Astrocyte of the spinal cord (primary cell): ENCODE measurements at places on chromosomes 12 and 14.

GRCh38 chr12:47747596-47748506, 10.8 kb downstream of the RAPGEF3 start:
- DNase-seq: no peak

DNA sequence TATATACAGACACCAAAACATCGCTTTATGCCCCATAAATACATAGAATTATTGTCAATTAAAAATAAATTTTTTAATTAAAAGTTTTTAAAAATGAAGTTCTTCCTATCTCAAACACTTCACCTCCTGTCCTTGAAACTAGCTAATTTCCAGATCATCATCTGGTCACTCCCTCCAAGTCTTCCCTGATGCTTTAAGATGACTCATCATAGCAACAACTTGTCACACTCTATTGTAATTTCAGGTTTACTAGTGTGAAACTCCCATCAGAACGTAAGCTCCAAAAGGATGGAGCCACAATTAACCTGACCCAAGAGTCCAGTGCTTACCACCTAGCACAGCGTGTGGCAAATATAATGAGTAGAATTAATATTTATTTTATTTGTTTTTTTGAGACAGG, 16.3 kb downstream of the GXYLT1 start:
- peak; percentile 31 for DNase-seq

DNA sequence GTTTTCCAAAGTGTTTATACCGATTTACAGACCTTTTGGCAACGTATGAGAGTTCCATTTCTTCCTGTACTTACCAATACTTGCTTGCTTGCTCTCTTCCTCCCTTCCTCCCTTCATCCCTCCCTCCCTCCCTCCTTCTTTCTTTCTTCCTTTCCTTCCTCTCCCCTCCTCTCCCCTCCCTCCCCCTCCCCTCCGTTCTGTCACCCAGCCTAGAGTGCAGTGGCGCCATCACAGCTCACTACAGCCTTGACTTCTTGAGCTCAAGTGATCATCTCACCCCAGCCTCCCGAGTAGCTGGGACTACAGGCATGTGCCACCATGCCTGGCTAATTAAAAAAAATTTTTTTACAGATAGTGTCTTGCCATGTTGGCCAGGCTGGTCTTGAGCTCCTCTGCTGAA, 40.4 kb downstream of the DIP2B start:
- DNase-seq: no peak

- DNase-seq: peak; percentile 5
Measured at GRCh38 chr12:48454667-48455066, 17.7 kb upstream of the ANP32D start.

DNA sequence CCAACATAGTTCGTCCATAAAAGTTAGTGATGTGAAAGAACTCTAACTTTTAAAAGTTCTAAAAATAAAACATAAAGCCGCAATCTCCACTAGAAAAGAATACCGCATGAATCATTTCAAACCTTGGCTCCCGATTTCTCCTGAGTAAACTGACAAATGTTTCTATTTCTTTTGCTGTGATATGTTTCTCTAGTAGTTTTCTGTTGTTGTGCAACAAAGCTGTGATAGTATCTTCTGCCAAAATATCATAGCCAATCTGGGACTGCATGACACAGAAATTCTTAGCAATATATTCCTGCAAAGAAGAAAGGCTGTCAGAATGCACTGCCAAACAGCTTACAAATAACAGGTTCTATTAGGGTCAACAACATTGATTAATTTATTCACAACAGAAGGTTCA, 174.0 kb downstream of the ITPR2 start:
- DNase-seq: no peak

DNA sequence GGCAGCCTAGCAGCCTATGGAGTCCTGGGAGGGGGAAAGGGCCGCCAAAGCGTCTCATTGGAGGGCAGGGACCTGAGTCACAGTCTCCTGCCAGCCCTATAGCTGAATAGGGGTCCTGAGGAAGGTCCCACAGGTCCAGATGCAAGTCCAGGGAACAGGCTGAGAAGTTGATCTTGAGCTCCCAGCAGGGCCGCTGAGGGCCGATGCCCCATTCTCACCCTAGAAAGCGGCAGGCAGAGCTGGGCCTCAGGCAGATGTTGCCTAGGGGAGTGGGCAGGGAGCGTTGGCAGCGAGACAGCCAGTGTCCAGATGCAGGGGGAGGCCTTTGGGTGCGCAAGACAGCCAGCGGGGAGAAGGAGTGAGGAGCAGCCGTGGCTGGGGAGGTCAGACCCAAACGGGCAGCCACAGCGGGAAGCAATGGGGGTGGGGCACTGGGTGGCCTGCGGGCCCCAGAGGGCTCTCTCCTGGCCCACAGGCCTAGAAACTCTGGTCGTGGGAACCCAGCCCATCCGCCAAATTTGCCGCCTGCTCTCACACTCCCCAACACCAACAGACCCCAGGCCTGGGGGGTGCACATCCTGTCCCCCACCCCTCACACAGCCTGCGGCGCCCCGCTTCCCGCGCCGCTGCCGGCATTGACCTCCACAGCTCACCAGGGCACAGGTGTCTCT, 1.1 kb downstream of the HDAC7 start:
- peak; percentile 32 for DNase-seq

DNA sequence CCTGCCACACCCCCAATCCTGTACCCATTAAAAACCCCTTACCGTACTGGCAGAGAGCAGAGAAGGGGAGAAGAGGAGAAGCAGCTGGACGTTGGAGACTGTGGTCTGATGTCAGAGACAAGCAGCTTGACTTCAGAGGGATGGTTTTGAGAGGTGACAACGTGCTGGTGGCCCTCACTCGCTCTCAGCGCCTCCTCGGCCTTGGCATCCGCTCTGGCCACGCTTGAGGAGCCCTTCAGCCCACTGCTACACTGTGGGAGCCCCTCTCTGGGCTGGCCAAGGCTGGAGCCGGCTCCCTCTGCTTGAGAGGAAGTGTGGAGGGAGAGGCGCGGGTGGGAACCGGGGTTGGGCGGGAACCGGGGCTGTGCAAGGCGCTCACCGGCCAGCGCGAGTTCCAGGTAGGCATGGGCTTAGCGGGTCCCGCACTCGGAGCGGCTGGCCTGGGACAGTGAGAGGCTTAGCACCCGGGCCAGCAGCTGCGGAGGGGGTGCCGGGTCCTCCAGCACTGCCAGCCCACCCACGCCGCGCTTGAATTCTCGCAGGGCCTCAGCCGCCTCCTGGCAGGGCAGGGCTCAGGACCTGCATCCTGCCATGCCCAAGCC, 67.6 kb upstream of the PPP4R3A start:
- DNase-seq: no peak

DNA sequence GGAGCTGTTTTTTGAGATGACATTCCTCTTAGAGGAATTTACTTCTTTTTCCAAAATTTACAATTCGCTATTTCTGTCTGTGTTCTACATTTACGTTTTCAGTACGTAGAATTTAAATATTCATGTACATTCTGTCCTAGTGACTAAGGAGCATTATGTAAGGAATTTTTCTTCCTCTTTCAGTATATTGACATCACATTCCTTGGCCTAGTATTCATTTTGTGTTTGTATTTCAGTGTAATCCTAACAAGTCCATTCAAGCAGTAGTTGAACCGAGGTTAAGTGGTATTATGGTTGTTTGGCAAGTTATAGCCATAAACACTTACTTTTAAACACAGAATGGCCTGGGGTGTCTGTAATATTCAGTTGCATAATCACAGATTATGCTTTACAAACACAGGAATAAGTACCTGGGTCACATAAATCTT, 465.2 kb downstream of the PCNX1 start:
- DNase-seq: peak; percentile 85

DNA sequence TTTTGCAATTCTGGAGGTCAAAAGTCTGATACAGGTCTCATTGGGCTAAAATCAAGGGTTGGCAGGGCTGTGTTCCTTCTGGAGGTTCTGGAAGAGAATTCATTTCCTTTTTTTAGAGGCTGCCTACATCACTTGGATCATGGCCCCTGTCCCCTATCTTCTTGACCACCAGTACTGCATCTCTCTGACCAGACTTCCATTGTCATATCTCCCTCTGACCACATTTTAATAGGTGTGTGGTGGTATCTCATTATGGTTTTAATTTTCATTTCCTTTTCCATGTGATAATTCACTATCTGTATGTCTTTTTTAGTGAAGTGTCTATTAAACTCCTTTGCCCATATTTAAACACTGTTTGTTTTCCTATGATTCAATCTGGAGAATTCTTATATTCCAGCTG, 215.2 kb upstream of the OTX2 start:
- no peak for DNase-seq

GRCh38 chr12:59977779-59978178, 381.9 kb downstream of the SLC16A7 start:
- DNase-seq: no peak

DNA sequence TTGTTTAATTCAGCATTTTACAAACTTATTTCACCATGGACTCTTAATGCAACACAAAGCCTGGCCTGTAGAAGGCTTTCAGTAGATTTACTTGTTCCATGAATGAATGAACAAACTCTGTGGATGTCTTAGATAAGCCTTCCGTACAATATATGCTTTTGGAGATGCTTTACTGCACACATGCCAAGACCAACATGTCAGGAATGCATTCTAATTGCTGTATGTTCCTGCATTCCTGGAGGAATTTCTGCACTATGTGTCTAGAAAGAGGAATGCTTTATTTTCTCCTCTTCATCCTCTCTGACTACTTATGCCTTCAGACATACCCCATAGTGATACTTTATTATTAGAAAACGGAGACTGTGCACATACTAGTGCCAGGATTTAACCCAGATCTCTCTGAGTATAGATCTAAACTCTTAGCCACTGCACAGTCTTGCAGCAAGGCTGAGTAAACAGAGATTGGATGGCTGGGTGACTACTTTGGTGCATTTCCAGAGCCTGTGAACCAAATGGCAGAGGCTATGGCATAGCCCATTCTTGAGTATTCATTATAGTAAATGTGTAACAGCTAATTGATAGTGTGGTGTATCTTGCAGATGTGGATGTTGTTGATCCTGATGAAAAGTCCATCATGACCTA, 108.2 kb downstream of the SYNE2 start:
- DNase-seq: peak; percentile 48

- peak; percentile 36 for DNase-seq
Measured at GRCh38 chr14:61420326-61420725, 98.9 kb downstream of the PRKCH start.

DNA sequence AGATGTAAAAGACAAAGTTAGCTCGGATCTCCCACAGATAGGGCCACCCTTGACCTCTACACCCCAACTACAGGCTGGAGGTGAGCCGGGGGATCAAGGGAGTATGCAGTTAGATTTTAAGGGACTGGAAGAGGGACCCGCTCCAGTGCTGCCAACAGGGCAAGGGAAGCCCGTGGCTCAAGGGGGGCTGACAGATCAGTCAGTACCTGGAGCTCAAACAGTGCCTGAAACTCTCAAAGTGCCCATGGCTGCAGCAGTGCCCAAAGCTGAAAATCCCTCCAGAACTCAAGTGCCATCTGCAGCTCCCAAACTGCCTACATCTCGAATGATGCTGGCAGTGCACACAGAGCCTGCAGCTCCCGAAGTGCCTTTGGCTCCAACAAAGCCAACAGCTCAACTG, 10.4 kb downstream of the NYNRIN start:
- DNase-seq: no peak

- DNase-seq: no peak
Measured at GRCh38 chr12:56785141-56785865, 22.2 kb downstream of the HSD17B6 start.

DNA sequence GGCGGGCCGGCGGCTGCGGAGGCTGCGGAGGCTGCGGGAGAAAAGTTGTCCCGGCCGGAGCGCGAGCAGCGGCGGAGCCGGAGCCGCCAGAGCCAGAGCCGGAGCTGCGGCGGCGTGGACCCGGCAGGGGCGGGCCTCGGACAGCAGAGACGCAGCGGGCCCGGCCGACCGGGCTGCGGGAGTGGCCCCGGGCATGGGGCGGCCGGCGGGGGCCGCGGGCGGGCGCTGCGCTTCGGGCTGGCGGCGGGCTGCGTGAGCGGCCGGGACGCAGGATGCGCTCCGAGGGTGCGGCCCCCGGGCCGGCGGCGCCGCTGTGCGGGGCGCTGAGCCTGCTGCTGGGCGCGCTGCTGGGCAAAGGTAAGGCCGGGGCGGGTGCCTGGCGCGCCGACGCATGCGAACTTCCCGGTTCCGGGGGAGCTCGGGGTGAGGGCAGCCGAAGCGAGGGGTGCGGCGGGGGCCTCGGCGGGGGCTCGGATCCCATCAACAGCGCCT, at the start of gene TMEM132C:
TSS of gene TMEM132C (plus strand) at position 40 of the 492 bp plus-strand sequence. CDS start at position 273, 233 bp downstream.
- no peak for DNase-seq

DNA sequence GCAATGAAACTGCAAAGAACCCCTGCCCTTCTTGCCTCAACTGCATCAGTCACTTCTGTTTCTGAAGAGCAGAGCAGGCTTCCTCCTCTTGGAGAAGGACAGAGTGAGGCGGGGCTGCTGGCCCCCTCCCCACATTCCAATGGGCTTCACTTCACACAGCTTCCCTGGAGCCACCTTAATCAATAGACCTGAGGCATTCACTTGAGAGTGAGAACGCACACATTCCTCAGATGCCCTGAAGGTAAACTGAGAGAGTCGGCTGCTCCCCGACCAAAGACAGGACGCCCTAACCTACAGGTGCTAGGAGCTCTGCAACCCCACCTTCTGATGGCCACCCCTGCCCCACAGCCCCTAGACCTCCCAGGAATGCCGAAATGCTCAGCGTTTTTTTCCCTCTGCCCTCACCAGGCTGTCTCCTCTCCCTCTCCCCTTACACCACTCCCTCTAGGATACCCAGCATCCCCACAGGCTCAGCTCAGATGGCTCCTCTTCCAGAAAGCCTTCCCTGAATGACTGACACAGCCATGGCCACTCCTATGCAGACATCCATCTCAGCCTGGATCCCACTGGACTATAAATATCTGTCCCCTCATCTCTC, 31.1 kb downstream of the SYNE3 start:
- no peak for DNase-seq

DNA sequence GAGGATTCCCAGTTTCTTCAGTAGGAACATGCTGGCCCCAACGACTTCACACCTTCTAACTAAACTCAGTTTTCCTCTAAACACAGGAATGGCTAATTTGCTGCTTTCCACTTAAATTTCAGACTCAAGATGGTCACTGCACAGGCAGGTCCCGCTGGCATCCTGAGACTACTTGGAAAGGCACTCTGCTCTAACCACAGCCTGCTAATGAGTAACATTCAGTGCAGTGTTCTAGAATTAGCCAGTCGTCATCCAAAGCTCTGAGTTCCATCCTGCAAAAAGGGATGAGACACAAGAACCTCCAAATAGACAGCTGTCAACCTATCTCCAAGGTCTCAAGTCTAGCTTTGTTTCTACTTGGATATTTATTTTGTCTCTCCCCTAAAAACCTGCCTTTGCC, 6.0 kb downstream of the CCDC92 start:
- peak; percentile 64 for DNase-seq

GRCh38 chr12:23484238-23484637, 465.2 kb downstream of the SOX5 start:
- DNase-seq: peak; percentile 0
